ENCODE measurements at places on chromosomes 7 and 10.

DNA sequence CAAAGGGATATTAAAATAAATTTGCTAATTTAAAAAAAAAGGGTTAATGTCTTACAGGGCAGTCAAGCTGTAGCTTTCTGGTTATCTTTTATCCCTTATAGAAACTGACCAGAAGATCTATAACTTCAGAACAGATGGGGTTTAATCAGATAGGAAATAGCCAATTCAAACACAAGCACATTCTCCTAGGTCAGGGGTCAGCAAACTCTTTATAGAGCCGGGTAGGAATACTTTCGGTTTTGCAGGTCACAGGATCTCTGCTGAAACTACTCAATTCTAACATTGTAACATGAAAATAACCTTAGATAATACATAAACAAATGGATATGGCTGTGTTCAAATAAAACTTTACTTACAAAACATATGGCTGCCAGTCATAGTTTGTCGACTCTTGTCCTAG is 479.8 kb downstream of the ADRA2A start:
- no peak for DNase-seq

DNA sequence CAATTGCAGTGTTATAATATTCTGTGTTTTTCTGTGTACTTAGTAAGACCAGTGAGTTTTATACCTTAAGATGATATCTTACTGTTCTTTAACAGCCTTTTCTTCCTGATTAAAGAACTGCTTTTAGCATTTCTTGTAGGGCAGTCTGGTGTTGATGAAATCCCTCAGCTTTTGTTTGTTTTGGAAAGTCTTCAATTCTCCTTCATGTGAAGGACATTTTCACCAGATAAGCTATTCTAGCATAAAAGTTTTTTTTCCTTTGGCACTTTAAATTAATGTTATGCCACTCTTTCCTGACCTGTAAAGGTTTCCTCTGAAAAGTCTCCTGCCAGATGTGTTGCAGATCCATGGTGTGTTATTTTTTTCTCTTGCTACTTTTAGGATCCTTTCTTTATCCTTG is 1059.8 kb downstream of the LRMDA start:
- DNase-seq = no peak

GRCh38 chr7:115721293-115722217 is 309.0 kb downstream of the TFEC start:
- no peak for DNase-seq

DNA sequence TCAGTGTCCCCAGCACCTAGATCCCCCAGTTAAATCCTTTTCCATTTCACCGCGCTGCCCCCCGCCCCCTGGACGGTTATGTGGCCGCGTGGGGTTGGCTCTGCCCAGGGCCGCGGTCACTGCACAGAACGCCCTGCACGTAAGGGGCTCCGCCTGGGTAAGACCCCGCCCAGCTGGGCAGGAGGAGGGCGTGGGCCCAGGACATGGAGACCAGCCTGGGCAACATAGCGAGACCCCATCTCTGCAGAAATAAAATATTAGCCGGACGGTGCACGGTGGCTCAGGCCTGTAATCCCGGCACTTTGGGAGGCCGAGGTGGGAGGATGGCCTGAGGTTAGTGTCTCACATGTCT is 650 bp upstream of the ZFAND2A start:
- no peak for DNase-seq

DNA sequence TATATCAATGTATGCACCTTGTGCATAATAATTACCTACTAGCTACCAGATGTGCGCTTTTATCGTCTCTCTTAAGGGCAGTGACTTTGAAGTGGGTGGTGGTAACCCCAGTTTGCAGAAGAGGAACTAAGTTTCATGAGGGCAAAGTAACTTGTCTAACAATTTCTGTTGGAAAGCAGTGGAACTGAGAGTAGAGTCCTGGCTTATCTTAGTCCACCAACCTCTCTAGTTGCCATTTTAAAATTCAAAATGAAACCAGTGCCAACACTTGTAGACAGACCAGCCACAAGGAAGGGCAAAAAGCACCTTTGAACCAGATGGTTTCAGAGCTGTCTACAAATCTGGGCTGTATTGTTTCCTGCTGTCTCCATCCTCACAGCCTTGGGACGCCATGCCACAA is 32.0 kb upstream of the RBM20 start:
- DNase-seq = no peak

- no peak for DNase-seq
Measured at GRCh38 chr10:69929575-69929974, 123.1 kb upstream of the MACROH2A2 start.

DNA sequence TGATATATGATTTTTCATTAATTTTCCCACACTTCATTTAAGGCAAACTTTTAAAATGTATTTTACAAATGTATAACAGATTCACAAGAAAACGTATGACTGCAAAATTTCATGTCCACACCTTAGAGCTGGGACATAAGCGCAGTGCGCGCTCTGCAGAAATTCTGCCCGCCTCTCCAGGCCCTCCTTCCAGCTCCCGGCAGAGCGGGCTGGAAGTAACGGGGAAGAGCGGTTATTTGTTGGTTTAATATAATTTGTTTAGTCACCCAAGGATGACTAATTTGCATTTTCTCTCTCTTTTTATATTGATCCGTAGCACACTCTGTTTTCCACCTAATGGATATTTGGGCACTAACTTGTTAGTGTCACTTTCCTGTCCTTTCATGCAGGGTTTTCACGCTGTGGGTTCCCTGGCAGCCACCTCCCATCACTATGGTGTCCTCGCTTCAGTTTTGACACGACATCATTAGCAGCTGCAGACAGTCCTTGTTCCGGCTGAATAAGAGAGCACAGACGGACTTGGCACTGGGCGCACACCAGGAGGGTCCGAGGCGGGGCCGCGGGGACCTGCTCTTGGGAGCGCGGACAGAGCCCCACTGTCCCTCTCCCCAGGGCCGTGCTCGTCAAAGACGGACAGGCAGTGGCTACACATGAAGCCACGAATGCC is 129.2 kb upstream of the SEC61G start:
- peak; percentile 37 for DNase-seq

- DNase-seq = no peak
Measured at GRCh38 chr10:94315024-94315451, 47.7 kb downstream of the NOC3L start.

- no peak for DNase-seq
Measured at GRCh38 chr7:24587853-24588252, 14.6 kb downstream of the PALS2 start.

GRCh38 chr10:100930368-100930767 is 17.6 kb downstream of the SLF2 start:
- no peak for DNase-seq

DNA sequence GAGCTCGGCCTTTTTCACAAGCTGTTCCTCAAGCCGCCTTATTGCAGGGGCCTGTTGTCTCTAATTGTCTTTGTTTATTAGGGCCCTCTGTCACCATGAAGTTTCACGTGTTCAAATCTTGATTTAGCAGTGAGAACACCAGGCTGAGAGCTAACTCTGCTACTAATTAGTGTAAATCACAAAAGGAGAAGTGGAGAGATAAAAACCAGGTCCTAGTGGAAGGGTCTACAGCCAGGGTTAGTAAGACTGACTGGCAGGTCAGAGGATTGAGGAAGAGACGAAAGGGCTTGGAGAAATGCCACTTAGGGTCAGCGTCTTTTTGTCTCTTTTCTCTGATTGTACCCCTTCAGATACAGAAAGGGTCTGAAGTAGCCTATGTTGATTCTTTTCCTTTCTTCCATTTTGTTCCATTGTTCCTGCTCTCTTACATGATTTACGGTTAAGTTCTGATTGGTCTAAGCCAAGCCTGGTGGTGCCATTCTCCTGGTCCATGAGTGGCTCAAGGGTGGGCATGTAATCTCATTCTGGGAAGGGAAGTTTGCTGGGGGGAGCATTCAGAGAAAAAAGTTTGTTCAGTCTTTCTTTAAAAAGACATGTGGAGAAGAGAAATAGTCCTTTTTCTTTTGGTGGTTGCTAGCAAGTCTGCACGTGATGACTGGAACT is 21.3 kb downstream of the SSMEM1 start:
- DNase-seq = no peak
